ENCODE measurements at places on chromosomes 11 and 22.

DNA sequence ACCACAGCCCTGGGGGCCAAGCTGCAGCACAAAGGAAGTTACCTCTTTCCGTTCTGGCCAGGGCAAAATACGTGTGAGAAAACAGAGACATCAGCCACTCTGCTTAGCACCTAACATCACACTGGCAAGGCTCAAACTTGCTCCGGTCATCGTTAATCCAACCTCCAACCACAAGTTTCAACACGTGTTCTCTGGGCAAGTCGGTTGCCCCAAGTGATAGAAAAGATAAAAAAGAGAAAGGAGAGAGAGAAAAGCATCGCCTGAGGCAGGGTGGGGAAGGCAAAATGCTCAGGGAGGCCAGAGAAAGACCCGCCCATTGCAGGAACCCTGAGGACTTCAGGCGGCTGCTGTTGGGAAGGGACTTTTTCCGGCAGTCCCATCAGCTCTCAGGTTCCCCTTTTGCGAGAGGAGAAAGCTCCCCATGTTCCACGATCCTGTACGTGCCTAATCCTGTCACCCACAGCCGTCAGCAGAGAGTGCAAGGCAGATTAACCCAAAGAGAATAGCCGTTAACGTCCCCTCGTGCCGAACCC is 18.5 kb upstream of the B4GALNT4 start:
- DNase-seq: no peak

- peak; percentile 56 for DNase-seq
Observed at GRCh38 chr11:2420502-2421225, 20.1 kb downstream of the TSSC4 start.

GRCh38 chr22:38751066-38751421 is 4.8 kb downstream of the SUN2 start:
- no peak for DNase-seq

DNA sequence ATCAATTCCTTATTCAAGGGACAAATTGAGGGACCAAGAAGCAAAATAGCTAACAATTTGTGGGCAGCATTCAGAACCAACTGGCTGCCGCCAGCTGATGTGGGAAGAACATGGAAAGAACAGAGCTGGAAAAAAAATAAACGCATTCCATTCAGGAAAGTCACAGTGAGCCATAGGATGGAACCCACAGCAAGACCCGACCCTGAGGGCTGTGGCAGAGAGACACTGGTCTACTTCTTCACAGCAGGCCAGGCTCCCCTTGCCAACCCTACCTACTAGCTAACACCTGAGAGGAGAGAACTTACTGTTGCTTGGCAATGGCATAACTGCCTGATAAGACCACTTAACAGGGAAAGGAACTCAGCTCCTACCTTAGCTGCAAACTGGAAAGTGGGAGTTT is 123.5 kb upstream of the APOA1 start:
- DNase-seq: no peak

DNA sequence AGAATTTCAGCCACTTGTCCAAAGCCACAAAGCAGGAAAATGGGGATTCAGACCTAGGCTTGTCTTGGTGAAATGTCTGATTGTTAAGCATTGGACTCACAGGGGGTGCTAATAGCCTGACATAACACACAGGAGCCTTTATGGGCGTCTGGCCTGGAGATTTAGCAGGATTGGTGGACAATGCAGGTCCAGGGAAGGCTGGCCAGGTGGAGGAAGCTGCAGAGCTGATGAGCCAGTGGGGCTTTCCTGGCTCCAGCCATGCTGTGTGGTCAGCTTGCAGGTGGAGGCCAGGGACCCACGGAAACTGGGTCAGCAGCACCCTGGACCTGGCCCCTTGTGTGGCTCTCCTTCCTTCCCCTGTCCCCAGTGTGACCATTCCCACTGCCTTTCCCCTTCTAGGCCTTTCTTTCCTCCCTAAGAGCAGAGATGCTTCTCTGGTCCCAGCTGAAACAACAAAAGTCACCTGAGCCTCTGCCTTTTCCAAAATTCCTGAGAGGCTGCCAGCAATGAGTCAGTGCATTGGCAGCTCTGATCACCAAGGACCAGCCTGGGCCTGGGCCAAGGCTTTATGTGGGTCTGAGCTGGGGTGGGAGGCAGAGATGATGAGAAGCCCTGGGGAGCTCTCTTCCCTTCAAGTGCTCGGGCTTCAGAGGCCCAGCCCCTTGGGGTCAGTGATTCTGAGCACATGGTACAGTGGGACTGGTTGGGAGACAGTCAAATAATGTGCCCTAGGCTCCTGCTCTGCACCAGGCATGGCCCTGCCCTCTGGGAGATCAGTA is 85.2 kb downstream of the CCDC81 start:
- no peak for DNase-seq

GRCh38 chr11:68632802-68633201 is 51.5 kb upstream of the GAL start:
- no peak for DNase-seq

GRCh38 chr11:121081321-121081720 is 19.7 kb upstream of the TECTA start:
- no peak for DNase-seq

DNA sequence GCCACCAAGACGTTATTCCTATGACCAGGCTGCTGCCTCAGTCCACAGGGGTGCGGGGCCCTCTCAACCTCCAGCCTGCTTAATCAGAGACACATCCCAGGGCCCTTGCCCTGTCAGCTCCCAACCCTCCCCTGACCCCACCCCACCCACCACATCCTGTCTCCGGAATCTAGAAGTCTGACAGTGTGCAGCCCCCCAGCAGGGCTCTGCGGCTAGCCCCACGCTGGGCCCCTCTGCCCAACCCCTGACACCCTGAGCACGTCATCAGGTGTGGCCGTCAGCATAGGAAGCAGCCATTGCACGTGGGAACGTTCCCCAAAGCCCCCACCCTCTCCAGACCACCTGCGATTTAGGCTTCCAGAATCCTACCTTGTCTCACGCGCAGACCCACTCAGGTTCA is 34.3 kb upstream of the IGSF9B start:
- DNase-seq: no peak

GRCh38 chr22:47126344-47126811 is 363.9 kb downstream of the TBC1D22A start:
- no peak for DNase-seq
